ENCODE measurements at places on chromosomes 16 and 17.

DNA sequence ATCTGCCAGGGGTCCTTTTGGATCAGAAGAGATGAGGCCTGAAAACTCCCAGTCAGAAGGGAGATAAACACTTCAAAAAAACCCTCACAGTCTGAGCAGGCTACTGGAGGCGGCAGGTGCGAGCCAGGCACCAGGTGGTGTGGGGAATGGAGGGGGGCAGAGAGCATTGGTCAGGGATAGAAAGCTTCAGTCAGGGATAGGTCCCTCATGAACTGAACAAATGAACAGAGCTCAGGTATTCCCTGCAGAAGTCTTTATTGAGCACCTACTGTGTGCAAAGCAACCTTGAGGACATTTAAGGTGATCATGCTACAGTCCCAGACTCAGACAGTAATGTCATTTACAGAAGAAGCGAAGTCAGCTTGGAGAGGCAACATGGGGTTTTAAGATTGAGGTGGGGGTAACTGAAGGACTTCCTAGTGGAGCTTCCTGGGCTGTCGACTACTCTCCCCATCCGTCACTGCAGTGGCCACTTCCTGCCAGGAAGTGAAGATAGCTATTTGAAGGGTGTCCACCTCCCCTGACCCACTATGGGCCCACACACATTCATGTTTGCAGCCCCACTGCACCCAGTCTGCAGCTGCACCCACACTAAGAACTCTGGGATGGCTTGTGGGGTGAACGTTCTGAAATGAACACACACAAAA lies 3.2 kb downstream of the KIFC3 start:
- no peak for DNase-seq

- DNase-seq, result no peak
Measured at GRCh38 chr17:56595831-56596690, 2.6 kb downstream of the NOG start.

- no peak for DNase-seq
Measured at GRCh38 chr17:27575912-27576252, 55.1 kb upstream of the LGALS9 start.

DNA sequence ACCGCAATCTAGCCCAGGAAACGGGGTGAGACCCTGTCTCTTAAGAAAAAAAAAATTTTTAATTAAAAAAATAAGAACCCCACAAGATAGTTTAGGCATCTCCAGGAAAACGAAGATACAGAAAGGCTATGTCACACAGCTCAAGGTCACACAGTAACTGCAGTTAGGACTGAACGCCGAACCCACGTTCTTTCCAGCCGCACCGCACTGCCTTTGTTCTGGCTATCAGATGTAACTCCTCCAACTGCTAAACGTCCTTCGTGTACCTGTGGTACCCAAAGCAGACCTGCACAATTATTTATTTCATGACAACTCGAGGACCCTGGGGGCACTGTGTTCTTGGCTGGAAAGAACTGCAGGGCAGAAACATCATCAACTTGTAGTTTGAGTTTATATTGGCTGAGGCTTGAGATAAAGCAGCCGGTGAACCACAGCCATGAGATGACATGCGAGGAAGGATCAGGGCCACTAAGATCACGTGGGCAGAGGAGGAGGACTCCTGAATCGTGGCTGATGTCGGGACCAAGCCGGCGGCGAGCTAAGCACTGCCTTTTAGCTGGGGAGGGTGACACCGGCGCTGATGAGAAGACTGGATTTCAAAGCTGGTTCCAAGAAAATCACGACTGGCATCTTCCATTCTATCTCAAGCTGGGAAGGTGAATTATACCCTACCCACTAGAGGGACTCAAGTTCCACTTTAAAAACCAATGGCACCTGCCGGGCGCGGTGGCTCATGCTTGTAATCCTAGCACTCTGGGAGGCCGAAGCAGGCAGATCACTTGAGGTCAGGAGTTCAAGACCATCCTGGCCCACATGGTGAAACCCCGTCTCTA lies 20.7 kb upstream of the MNT start:
- DNase-seq, result no peak

DNA sequence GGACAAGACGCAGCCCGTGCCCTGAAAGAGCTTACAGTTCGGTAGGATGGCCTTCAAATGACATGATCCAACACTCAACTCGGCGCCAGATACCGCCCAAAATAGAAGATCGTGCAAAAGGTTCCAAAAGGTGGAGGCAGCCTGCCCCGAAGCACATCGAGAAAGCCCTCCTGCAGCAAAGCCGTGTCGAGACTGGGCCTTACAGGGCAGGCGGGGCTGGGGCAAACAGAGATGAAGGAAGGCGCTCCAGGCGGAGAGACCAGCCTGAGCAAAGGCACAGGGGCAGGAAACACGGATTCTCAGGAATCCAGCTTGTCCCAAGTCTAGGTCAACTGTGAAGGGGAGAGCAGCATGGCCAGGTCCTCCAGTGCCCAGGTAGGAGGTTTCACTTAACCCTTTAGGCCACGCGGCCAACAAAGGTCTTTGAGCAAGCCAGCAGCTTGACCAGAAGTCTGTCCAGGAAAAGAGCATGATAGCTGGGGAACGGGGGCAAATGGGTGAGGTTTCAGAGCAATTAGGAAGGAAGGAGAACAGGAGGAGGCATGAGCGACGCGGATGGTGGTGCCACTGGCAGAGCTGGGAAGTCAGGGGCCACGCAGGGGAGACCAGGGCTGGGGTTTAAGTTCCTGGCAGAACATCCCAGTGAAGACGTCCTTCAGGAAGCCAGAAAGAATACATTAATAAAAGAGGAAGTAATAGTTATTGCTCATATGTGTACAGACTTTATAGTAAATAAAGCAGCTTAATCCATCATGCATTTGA lies 21.2 kb upstream of the EIF1 start:
- no peak for DNase-seq

DNA sequence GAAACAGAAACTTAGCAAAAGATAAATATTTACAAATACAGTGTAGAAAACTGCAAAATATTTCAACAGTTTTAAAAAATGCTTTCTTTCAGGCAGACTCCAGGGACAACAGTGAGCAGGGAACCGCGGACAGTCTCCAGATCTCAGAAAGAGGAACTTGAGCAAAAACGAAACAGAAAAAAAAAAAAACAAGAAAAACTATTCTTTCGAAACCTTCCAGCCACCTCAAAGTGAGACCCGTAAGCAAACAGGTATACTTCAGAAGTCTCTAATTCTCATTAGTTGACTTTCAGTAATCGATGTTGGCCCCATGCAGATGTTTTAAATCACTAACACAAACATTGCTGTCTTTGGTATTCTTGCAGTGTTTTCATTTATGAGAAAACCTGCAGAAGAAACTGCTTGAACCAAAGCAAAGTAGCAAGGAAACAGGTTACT lies 15.7 kb upstream of the CCL1 start:
- no peak for DNase-seq

GRCh38 chr17:4604111-4604644 lies 19.8 kb downstream of the SMTNL2 start:
- DNase-seq, result no peak

GRCh38 chr16:56848955-56849689 lies 15.9 kb upstream of the SLC12A3 start:
- no peak for DNase-seq

DNA sequence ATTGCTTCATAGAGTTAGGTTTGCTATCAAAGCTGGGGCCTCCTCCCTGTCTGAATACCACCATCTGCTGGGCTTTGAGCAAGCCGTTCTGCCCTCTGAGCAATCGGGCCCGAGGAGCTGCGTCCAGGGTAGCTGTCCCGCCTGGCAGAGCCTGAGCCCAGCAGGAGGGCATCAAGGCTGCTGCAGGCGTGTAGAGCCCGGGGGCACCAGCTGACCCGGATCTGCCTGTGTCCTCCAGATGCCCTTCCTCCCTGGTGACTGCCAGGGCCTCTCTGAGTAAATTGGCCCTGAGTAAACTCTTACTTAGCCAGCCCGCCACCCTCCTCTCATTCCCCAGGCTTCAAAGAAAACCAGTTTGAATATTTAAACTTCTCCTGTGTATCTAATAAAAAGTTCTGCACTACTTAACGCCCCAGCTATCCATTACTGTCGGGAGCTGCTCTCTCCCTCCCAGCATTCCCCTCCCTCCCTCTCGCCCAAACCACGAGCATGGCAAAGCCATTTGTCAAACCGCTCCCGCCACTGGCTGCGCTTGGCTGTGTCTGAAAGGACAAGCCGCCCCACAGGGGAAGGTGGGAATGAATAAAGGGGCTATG lies 16.4 kb downstream of the CDK5RAP3 start:
- no peak for DNase-seq

DNA sequence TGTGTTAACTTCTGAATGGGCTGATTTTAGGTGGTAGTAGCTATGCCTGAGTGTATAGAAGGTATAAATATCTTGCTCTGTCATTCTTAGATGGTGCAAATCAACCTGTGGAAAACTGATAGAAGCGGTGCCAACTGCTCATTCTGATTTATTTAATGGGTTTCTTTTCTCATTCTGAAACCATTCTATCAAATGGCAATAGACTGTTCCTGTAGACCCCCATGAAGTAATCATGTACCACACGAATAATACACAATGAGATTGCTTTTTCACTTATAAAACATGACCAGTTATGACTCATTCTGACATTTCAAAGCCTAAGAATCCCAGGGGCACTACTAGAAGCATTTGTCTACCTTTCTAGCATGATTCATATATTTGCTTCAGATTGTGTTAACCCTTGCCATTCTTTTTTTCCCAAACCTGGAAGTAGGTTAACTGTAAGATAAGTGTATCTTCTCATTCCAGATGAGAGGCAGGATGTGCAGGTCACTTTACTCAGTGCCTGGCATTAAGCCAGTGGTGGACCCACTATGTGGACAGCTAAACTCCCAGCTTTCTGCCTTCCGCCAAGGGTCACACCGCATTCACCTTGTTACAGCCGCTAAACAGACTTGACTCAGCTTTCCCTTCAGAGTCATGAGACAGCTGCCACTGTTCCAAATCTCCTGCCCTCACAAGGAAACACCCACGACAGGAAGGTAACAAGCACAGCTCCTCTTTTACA lies 16.4 kb upstream of the SLC16A11 start:
- DNase-seq, result no peak

- peak; percentile 39 for DNase-seq
Measured at GRCh38 chr17:79777120-79777893, 641 bp upstream of the CBX2 start.

DNA sequence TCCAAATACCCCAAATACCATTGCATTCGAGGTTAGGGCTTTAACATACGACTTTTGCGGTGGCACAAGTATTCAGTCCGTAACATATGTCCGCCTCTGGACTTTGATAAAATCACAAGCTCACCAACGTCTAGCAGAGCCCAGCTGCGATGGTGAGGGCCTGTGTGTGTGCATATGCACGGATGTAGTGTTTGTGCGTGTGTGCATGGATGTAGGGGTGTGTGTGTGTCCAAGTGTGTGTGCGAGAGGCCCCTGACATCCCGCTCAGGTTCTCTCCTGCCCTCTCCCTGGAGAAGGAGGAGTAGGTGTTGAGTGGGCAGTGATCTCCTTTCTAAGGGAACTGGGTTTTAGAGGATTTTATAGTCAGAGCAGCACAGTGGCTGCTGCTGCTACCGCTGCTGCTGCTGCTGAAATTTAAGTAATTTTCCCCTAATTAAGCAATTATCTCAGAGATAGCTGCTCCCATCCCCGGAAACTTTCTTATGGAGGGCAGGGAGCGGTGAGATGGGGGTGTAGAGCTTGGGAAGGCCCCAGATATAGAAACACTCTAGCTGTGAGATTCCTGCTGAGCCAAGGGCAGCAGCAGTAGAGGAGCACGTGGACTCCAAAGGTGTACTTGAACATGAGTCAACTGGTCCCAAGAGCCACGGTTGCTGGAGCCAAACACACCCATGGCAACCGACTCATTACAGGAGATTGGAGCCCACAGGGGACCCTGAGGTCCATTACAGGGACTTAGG lies 121.7 kb upstream of the SDK2 start:
- DNase-seq, result no peak

DNA sequence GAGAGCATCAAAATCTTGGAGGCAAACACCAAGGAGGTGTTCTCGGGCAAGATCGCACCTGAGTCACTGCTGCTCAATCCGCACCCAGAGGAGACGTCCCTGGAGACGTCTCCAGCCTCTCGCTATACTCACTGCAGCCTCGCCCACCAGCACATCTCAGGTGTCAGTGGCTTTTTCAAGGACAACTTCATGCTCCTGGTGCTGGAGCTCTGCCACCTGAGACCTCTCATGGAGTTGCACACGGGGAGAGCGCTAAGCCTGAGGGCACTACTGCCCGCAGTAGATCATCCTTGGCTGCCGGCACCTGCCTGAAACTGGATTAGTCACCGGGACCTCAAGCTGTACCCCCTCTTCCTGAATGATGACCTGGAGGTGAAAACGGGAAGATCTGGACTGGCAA lies 2.6 kb upstream of the MBTPS1 start:
- DNase-seq, result no peak

GRCh38 chr17:30477083-30477773 lies at the start of gene GOSR1:
Gene GOSR1 (plus strand): TSS chr17:30477408. CDS start chr17:30477434, 26 bp downstream.
- peak; percentile 93 for DNase-seq

DNA sequence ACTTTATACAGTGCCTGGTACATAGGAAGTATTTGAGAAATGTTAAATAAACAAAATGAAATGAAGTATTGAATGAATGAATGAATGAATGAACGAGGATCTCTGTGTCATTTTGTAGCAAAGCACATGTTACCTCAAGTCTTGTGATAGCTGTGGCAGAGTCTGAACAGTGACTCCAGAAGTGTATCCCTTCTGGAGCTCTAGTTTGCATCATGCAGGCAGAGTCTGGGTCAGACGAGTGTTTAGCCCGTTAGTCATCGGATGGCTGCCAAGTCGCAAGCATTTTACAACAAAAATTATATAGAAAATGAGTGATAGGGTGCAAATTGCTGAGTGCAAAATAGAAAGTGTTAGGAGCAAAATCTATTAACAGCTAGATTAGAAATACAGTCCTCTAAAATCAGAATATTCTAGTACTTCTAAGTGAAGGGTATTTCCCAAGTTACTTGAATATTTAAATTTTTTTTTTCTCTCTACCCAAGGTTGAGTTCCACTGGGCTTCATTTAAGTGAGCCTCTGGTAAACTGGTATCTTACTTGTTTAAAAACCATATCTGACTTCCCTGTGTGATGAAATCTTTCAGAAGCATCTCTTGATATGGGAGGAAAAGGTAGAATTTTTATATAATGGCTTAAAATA lies 113.3 kb downstream of the FTO start:
- DNase-seq, result no peak

GRCh38 chr17:1947229-1947742 lies 77.8 kb downstream of the RTN4RL1 start:
- no peak for DNase-seq

DNA sequence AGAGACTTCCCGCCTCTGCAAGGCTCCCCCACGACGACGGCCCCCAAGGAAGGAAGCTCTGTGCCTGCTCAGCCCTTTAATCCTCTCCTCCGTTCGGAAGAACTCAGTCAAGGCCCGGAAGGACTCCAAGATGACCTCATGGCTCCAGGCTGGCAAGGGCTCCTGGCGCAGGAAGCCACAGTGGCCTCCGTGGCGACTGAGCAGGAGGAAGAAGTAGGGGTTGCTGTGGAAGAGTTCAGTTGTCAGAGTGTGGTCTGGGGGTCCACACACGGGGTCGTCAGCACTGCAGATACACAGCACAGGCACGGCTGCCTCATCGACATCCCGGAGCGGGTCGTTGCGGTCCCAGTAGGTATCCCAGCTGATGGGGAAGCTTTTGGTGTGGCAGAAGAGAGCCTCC lies 4.2 kb downstream of the ABHD15 start:
- no peak for DNase-seq
